ENCODE measurements at places on chromosomes 5 and 9.
A peak's percentile ranks its signal among the peaks of the same experiment; 100 is the strongest.

DNA sequence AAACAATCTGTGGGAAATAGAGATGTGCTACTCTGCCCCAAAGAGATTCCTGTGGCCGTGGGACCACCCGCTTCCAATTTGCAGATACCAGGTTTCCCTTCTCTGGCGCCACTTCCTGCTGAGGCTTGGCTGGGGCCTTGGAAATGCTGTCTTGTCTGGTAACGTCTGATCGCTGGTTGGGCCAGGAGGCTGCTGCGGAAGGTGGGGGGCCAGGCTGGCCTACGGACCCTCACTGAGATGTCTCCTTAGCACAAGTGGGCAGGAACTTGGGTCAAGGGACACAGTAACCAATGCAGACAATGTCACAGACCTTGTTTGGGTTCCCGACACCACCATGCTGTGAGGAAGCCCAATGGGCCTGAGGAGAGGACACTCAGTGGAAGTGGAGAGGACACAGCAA lies 31.7 kb upstream of the IRX4 start:
- no peak for DNase-seq

DNA sequence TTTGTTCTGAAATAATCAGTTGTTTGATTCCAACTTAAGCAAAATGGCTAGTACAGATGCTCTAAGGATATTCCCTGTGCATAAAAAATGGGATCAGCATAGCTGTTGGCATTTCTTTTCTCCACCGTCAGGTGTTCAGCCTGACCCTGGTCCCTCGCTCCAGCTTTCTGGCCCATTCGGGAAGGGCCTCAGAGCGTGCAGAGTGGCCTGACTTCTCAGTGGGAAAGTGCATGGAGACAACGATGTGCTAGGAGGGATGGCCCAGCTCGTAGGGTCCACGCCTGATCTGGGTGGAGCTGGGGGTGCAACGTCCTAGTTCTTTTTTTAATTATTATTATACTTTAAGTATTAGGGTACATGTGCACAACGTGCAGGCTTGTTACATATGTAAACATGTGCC lies 319.1 kb upstream of the IRX4 start:
- no peak for DNase-seq

- DNase-seq = no peak
These were observed 41.2 kb upstream of the STRBP start for GRCh38 chr9:123309611-123310010.

- DNase-seq = peak; percentile 71
These were observed 962 bp upstream of the NR6A1 start for GRCh38 chr9:124771867-124772679.

DNA sequence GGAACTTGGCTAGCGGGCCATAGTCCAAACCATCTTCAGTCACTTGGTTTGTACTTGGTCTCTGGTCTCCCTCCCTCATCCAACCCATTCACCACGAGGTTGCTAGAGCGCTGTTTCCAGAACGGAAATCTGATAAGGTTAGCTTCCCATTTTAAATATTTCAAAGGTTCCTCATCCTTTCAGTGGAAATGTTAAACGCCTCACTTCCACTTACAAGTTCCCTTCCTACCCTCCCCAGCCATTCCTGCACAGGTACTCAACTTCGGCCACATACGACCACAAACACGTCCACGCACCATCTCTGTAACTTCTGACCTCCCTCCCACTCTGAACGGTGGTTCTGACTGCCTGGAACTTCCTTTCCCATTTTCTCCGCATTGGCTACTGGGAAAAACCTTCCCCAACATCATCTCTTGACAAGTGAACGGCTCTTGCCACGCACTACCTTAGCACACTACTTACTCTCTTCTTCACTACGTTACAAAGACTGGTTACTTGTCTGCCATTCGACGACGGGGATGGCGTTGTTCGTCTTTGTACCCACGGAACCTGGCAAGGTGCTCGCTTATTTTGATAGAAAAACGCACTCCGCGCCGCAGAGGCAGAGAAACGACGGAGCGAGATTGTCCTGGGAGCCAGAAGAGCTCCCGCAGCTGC lies 629 bp downstream of the CCNH start:
- DNase-seq = no peak

DNA sequence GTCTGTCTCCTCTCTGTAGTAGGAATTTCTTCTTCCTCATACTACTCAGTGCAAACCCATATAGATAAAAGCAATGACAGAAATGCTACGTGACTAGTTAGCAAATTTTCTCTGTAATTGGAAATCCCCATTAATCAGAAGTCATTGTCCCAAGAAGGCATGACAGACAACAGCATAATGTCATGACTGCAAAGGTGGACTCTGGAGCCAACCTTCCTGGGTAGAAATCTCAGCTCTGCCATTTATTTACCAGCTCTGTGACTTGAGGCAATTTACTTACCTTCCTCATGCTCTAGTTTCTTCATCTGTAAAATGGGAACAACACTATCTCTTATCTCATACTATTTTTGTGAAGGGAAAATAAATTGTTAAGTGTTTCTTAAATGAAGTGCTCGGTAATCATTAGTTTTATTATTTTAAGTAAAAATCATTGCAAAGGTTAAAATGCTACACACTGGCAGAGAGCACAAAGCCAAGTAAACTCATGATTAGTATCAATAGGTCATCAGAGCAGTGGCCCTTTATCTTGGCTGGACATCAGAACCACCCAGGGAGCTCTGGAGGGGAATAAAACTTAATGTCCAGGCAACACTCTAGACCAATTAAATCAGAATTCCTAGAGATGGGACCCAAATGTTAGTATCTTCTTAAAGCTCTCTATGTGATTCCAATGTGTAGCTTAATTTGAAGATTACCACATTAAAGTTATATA lies 43.8 kb upstream of the FST start:
- DNase-seq = no peak

DNA sequence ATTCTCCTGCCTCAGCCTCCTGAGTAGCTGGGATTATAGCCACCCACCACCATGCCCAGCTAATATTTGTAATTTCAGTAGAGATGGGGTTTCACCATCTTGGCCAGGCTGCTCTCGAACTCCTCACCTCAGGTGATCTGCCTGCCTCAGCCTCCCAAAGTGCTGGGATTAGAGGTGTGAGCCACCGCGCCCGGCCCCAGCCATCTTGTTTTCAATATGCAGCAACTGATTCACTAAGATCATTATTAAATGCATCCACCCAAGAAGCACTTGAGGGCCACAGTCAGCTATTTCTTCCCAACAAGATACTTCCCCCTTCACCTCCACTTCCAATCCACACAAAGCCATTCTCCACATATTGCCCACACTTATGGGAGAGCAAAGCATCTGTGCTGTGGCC lies 115.8 kb downstream of the BNC2 start:
- DNase-seq = no peak

DNA sequence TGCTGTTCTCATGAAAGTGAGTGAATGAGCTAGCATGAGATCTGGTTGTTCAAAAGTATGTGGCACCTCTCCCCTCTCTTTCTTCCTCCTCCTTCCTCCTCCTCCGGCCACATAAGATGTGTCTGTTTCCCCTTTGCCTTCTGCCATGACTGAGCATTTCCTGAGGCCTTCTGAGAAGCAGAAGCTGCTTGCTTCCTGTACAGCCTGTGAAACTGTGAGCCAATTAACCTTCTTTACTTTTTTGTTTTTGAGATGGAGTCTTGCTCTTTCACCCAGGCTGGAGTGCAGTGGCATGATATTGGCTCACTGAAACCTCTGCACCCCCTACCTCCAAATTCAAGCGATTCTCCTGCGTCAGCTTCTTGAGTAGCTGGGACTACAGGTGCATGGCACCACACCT lies 6.1 kb downstream of the S100Z start:
- DNase-seq = no peak

GRCh38 chr9:25703701-25704357 lies 25.6 kb upstream of the TUSC1 start:
- DNase-seq = no peak

DNA sequence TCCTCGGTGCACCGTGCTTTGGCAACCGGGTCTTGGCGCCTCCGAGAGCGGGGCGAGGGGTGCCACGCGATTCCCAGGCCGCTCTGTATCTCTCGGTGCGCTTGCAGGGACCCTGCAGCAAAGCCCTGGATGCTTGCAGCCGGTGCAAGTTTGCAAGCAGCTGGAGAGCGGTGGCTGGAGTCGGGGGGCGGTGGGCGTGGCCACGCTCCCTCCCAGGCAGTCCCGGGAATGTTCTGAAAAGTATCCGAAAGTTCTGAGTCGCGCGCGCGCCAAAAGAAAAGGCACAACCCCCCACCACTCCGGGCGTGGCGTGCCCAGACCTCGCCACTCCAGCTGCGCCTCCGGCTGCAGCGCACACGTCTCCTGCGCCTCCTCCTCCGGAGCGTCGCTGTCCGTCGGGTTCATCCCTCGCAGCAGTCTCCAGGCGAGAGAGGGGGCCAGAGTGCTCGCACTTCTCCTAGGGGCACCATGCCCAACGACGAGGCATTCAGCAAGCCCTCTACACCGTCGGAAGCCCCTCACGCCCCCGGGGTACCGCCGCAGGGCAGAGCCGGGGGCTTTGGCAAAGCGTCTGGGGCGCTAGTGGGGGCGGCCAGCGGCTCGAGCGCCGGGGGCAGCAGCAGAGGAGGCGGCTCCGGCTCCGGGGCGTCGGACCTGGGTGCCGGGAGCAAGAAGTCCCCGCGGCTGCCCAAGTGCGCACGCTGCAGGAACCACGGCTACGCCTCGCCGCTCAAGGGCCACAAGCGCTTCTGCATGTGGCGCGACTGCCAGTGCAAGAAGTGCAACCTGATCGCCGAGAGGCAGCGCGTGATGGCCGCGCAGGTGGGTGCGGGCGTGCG lies at the start of gene DMRT1:
DMRT1 (plus strand) TSS at position 327 of the 839 bp plus-strand sequence; CDS start at position 469, 142 bp downstream.
- no peak for DNase-seq

DNA sequence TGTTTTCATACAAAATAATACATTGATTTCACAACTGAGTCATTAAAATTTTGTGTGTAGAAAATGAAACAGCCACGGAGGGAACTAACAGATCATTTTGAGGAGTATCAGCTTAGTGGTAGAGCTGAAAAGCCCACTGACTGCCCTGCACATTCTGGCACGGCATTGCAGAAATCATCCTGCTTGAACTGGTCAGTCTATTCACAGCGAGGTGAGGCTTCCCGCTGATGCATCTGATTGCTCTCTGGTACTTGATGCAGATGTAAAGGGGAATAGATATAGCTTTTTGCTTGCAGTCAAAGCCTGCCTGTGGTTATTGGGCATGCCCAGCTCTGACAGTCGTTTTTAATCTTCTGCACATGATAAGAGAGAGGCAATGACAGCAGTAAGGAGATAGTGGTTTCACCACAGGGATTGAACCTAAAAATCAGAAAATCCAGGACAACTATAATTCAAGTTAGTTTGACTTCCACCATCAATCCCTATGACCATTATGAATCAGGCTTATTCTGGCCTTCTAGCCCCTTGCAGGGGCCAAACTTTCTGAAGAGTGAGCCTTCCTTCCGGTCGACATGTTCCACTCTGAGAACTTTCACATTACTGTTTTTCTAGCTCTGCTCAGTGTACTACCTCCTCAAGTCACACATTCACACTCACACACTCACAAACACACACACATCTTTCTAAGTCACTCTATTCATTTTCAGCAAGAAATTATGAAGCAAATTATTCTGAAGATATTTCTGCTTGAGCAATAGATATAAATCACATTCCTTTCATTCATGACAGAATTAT lies 782.8 kb upstream of the NUDT12 start:
- no peak for DNase-seq

- DNase-seq = no peak
These were observed 26.5 kb downstream of the SLC12A7 start for GRCh38 chr5:1085391-1085790.

DNA sequence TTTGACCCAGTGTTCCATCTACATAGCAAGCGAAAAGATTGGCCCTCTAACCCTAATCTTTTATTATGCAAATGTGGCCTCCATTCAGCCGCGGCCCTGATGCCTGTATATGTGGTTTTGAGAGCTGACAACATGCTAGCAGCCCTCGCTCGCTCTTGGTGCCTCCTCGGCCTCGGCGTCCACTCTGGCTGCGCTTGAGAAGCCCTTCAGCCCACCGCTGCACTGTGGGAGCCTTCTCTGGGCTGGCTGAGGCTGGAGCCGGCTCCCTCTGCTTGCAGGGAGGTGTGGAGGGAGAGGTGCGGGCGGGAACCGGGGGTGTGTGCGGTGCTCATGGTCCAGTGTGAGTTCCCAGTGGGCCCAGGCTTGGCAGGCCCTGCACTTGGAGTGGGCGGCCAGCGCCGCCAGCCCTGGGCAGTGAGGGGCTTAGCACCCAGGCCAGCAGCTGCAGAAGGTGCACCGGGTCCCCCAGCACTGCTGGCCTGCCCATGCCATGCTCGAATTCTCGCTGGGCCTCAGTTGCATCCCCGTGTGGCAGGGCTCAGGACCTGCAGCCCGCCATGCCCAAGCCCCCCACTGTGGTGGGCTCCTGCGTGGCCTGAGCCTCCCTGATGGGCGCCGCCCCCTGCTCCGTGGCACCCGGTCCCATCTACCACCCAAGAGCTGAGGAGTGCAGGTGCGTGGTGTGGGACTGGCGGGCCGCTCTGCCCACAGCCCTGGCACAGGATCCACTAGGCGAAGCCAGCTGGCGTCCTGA lies 757.5 kb upstream of the CTNND2 start:
- DNase-seq = peak; percentile 65

DNA sequence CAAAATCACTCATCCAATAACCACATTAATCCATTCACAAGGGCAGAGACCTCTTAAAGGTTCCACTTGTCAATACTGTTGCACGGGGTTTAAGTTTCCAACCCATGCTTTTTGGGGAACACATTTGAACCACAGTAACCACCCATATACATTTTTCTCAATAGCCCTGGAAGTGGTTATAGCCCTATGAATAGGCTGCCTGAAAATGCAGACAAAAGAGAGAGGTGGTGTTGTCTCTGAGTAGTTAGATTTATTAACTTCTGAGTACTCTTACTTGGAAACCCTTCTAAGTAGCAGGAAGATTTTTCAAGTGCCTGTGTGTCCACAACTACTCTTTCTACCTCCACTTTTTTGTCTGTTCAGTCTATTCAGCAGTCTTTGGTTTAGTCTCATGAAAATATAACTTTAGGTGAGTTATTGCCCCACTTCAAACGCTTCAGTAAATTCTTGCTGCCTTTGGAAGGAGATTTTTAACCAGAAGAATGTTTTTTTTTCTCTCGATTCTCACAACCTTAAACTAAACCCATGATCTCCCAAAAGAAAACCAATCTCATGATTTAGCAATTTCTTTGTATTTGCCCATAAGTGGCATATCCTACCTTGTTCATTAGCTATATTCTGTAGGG lies 42.6 kb downstream of the ARHGEF28 start:
- no peak for DNase-seq

- no peak for DNase-seq
These were observed 15.3 kb downstream of the HSPA9 start for GRCh38 chr5:138559937-138560336.

- DNase-seq = no peak
These were observed 197.9 kb upstream of the NR3C1 start for GRCh38 chr5:143601357-143601756.

GRCh38 chr9:127074561-127075548 lies 47.6 kb downstream of the ANGPTL2 start:
- DNase-seq = no peak

DNA sequence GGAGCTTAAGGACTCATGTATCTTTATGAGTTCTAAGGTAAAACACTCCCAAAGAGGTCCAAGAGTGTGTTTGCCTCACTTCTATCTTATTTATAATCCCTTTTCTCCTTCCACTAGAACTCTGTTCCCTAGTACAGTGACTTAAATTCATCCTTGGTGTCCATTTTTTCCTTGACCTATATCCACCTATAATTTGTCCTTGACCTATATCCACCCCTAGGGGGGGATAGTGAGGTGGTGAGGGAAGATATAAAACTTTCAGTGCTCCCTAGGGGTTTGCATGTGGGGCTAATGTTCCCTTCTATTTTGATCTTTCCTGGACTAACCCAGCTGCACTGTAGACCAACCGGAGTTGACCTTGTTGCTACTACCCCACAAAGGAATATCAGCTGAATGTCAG lies 83.5 kb upstream of the GNAQ start:
- DNase-seq = no peak

- no peak for DNase-seq
These were observed 3.6 kb upstream of the TGFBR1 start for GRCh38 chr9:99101271-99101670.
